Activated CD4-positive, alpha-beta T cell treated with anti-CD3 and anti-CD28 coated beads for 36 hours (primary cell): ENCODE measurements at places on chromosomes 4 and X. TPM values are rescaled to one million over a fixed set of nuclear protein-coding genes. Genes with fewer than 3 reads are reported as not detected.

GRCh38 chr4:139514382-139515059 is 41.5 kb downstream of the SETD7 start:
- peaks cover 46% of the 10 kb centered on the region for H3K36me3 ChIP-seq
- H3K27me3 ChIP-seq, result no peaks in the 10 kb centered on the region
- DNase-seq, result no peak
- no peaks in the 10 kb centered on the region for H3K4me1 ChIP-seq
- H3K4me3 ChIP-seq, result no peak overlapping the region

- no peak overlapping the region for H3K4me3 ChIP-seq
- DNase-seq, result no peak
- H3K27me3 ChIP-seq, result no peaks in the 10 kb centered on the region
- no peaks in the 10 kb centered on the region for H3K36me3 ChIP-seq
- H3K27ac ChIP-seq, result no peak overlapping the region
Measured at GRCh38 chr4:82499738-82500434, 61.9 kb downstream of the TMEM150C start.

The C4orf36 gene
- not detected for total RNA-seq

GRCh38 chrX:138648568-138648967 is 62.9 kb downstream of the FGF13 start:
- DNase-seq, result no peak
- H3K27ac ChIP-seq, result no peak overlapping the region
- H3K27me3 ChIP-seq, result no peaks in the 10 kb centered on the region
- H3K4me3 ChIP-seq, result no peak overlapping the region
- no peaks in the 10 kb centered on the region for H3K4me1 ChIP-seq
- H3K36me3 ChIP-seq, result no peaks in the 10 kb centered on the region

The GPR173 gene
- total RNA-seq, result 0.14 TPM

- H3K4me1 ChIP-seq, result peaks cover 40% of the 10 kb centered on the region
- peaks cover 4% of the 10 kb centered on the region for H3K36me3 ChIP-seq
- DNase-seq, result no peak
- H3K27me3 ChIP-seq, result no peaks in the 10 kb centered on the region
- peak overlapping the region; percentile 11 for H3K27ac ChIP-seq
Measured at GRCh38 chrX:39249999-39250398, 448.7 kb downstream of the MID1IP1 start.
